ENCODE measurements at places on chromosomes 6 and 20.

GRCh38 chr20:45064812-45065211 is 36.1 kb downstream of the KCNS1 start:
- no peak for DNase-seq

DNA sequence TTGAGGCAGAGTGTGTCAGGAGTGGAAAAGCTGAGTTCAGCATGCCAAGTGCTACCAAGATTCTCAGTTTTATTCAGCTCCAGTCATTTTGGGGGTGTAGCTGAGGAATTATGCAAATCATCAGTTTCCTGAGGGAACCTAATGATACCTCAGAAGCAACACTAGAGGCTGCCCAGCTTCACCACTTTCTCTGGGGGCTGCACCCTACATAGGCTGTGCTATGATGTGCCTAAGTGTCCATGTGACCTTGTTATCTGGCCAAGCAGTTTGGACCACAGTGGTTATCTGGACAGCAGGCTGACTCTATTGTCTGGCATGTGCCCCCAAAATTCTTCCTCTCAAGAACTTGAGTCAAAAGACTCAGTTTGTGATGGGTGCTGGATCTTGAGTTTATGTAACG is 374.6 kb upstream of the SYNCRIP start:
- DNase-seq, result no peak

DNA sequence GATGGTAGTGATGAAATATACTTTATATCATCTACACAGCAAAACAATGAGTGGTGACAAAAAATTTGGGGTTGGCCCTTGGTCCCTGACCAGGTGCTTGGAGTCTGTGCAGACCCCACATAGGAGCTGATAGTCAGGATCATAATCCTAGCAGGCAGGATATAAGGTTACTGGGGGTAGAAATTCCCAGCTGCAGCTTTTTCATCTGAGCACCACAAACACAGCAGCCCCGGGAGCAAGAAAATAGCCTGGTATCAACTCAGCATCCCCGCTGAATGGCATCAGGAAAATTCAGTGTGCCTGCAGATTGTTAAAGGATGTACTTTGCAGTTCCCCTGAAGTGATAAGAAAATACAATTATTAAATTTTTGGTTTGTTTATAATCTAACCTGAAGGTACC is 27.8 kb upstream of the RPL7L1 start:
- DNase-seq, result no peak

DNA sequence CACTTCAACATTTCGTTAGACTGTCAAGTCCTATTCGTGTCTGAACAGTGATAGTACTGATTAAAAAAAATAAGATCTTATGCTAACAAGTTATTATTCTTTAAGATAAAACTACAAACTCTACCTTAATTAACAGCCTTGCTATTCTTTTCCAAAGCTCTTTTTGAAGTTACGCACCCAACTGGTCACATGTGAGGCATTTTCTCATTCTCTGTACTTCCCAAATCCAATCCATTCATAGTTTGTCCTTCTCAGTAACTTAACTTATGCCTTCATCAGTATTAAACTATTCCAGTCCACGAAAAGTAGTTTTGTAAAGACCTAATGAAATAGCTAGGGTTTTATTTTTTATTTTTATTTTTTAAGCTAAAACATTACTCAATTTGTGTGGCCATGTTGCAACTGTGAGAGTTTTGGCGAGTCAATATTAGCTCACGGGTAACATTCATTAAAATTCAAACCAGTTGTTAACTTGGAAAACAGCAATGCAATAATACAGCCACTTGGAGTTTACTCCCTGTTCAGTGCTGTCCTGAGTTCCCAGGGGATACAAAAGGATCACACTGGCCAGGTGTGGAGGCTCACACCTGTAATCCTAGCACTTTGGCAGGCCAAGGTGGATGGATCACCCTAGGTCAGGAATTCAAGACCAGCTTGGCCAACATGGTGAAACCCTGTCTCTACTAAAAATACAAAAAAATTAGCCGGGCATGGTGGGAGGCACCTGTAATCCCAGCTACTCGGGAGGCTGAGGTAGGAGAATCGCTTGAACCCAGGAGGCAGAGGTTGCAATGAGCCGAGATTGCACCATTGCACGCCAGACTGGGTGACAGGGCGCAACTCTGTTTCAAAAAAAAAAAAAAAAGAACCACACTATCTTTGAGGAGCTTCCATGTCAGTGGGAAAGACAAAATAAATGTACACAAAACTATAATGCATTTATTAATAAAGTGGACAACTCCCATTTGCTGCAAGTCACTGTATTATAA is 27.9 kb upstream of the EEF1A1 start:
- DNase-seq, result no peak

DNA sequence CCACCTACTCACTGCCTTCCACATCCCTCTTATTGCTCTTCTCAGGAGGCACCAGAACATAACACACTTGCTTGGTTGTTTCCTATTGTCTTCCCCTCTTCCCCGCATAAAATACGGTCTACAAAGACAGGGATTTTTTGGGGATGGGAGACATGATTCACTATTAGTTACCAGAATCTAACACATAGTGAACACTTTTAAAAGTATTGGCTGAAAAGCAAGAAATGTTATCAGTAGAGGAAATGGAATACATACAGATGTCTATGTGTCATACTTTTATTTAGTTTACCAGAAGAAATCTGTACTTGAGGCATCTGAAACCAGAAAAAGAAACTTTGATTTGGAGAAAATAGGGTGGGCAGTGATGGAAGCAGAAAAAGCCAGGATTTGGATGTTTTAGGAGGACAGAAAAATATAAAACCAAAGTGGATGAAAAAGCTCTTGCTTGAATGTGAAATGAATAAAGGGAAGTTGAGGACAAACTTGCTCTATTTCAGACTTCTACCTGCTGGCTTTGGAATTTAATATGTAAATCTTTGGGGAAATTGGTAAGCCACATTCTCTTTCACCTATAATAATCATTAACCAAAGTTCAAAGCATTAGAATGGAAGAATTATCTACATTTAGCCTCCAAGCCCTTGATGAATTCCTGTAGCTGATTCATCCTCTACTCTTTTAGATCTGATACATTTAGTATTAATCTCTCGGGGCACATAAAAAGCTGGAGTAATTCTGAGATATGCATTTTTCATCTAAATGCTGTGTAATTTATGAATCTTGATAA is 82.6 kb downstream of the DOK5 start:
- no peak for DNase-seq

- peak; percentile 59 for DNase-seq
Observed at GRCh38 chr6:26249957-26250697, 114.9 kb upstream of the BTN3A2 start.

DNA sequence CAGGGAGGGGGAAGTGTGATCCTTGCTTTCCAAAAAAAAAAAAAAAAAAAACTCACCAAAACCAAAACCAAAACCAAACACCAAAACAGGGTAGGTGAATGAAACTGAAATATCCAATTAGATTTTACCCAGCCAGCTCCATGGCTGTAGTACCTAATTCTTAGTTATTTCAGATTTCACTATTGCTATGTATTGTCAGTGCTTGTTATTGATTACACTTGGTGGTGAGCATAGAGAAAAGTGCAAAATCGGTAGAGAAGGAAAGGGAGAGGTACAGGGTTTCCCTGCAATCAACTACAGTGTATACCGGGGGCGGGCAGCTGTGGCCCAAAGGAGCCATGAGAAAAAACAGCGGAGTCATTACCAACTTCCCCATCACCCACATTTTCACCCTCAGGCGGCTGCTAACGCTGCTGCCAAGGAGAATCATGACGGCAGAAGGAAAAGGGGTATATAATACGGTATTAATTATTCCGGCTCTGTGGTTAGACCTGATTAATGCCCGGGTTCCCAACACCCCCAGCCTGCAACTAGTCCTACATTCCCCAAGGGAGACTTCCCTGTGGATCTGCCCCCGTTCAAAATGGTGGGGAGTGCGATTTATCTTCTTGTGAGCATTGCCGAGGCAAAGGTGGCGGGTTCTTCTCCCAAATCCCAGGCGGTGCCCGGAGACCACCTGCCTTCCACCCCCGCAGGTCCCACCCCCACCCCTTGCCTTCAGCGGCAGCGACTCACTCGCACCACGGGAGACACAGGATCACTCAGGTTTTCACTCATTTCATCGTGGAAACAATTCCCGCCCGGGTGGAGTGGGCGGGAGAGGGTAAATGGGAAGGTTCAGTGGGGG is at the start of gene C6orf62:
Gene C6orf62 (minus strand): TSS at position 30 of the 847 bp plus-strand sequence. CDS start 486 bp downstream, outside the sequence.
- no peak for DNase-seq

DNA sequence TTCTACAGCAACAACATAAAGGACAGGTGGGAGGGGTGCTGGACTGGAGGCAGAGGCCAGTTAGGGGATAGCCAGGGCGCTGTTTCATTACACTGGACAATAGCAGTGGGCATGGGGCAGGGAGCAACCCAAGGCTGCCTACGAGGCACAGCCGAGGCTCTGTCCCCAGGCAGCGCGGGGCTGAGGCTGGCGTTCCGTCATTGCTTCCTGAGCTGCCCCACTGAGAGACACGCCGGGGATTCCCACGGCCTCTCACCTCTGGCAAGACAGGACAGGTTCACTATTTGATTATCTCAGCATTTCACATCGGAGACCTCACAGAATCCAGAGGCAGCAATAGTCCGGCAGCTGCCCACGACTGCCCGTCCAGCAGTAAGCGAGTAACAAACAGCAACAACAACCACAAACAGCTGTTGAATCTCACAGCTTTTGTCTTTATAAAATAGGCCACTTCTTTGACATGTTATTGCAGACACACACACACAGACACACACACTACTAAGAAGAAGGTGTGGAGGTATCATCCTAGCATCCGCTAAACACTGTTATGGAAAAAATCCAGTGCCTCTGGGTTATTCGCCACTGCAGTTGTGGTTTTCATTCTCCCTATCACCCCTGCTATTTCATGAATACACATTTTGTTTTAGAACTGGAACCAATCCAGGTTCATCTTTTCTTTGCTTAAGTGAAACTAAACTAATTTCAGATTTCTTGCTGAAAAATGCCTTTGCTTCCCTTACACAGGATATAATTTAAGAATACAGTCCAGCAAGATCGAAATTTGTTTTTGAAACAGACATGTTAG is 19.5 kb downstream of the KIF25 start:
- DNase-seq, result no peak

GRCh38 chr6:467671-468082 is 76.1 kb downstream of the IRF4 start:
- DNase-seq, result no peak

DNA sequence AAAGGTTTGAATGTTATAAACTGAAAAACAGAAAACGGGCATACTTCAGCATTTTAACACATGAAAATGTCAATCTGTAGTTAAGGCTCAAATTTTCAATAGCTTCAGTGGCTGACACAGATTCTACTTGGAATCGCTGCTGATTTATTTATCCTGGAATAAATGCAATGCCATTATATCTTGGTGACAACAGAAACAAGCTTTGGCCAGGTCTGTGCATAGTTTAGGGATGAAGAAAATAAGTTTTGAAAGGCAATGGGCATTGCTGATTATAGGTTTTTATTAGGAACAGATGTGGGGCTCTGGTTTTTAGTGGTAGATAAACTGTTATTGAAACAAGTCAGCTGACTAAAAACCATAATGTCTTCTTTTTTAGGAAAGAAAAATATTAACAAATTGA is 96.8 kb upstream of the SOX4 start:
- DNase-seq, result no peak

DNA sequence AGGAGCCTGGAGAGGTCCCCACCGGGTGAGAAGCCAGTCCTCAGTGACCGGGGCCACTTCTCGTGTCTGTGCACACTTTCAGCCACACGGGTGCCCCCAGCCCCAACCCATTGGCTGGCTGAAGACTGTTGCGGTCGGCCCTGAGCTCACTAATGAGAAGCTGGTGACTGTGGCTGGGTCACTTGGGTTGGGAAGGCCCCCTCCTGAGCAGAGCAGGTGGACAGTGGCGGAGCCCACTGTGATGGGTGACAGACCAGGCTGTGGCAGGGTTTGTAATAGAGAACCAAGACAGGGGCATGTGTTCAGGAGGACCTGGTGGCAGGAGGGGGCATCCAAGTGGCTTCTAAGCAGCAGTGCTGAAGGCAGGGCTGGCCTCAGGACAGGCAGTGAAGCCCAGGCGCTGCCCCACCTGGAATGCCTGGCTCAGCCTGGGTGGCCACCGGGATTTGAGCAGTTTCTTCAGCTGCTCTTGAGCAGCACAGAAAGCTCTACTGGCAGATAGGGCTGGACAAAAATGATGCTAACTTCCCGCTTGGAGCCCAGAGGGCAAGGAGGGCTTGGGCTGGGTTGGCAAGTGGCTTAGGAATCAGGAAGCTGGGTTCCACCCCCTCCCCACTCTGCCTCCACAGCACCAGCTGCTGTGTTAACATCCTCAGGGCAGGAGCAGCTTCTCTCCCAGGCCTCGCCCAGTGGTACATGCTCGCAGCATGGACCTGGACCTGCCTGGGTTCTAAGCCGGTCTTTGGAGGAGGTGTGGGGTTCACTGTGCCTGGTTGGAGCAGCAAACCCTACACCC is 256.4 kb downstream of the CDH4 start:
- DNase-seq, result no peak

DNA sequence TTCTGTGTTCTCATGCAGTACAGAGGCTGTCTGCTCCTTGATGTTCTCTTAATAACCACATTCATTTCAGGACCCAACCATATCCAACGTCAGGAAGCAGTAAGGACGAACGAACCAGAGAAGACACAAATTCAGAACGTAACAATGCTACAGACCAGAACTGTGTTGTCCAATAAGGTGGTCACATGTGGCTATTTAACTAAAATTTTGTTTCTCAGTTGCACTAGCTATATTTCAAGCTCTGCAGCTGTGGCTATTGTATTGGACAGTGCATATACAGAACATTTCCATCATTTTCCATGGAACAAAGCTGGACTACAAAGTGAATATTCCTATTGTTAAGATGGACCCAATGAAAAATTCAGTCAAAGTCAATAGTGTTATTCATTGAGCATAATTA is 27.0 kb downstream of the MAP7 start:
- DNase-seq, result no peak

DNA sequence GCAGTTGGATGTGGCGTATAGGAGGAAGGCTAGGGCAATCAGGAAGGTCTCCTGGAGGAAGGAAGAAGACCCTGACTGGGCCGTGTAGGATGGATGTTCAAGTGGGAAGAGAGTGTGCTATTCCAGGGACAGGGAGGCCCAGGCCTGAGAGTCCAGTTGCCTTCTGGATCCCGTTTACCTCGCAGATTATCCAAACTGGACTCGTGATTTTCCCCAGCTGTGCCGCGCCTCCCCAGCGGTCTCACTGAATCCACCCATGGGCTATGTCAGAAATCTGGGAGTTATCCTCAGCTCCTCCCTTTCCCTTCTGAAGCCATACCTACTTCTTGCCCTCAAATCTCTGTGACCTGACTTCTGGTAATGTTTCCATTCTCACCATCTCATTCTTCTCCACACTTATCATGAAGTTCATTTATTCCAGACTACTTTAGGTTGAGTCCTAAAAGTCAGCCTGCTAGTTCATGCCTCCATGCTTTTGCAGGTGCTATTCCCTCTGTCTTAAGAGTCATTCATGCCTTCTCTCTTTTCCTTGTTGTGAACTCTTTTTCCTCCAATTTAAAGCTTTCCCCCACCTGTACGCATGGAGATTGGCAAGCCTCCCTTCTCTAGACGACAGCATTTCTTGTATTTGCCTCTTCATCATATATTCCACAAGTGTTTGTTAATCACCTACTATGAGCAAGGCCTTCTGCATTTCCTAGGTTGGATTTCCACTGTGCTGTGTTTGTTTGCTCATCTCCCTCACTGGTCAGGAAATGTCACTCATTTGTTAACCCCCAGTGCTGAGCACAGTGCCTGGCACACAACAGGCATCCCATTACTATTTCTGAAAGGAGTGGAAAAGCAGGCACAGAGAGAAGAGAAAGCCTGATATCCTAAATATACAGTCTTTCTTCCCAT is 2.7 kb downstream of the SDCBP2 start:
- no peak for DNase-seq

- no peak for DNase-seq
Observed at GRCh38 chr20:34199183-34199582, 42.0 kb upstream of the ASIP start.
